ENCODE measurements at places on chromosomes 3 and 15.

DNA sequence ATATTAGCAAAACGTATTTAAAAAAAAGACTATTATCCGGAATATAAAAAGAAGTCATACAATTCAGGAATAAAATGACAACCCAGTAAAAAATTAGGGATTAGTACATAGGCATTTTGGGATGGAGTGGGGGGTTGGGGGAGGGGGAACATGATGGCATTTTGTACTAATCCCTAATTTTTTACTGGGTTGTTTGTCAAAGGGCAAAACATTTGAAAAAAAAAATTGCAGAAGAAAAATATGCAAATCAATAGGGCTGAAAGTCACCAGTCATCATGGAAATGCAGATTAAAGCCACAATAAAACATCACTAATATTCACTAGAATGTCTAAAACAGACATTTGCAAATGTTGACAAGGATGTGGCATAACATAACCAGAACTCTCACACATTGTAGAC lies 82.5 kb downstream of the RPL22L1 start:
- H3K27me3 ChIP-seq, result no peaks in the 10 kb centered on the region
- no peak for DNase-seq
- H3K4me3 ChIP-seq, result no peak overlapping the region
- no peak overlapping the region for H3K27ac ChIP-seq
- H3K36me3 ChIP-seq, result no peaks in the 10 kb centered on the region

DNA sequence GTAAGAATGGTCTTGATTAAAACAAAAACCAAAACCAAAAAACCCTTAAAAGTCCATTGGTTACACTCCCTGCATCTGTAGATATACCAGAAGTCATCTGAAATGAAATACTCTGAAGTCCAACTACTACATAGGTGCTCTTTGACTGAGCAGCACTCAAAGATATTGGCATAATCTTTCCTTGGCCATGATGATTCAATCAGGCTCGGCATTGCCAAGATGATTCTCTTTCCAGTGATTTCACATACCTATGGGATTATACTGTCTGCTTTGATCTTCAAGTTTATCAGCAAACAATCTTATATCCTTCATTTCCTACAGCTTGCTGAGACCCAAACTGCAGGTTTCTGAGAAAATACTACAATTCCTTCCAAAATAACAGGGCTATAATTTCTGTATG lies 35.9 kb upstream of the DIPK2A start:
- no peaks in the 10 kb centered on the region for H3K4me1 ChIP-seq
- H3K27ac ChIP-seq, result no peak overlapping the region
- DNase-seq, result no peak

DNA sequence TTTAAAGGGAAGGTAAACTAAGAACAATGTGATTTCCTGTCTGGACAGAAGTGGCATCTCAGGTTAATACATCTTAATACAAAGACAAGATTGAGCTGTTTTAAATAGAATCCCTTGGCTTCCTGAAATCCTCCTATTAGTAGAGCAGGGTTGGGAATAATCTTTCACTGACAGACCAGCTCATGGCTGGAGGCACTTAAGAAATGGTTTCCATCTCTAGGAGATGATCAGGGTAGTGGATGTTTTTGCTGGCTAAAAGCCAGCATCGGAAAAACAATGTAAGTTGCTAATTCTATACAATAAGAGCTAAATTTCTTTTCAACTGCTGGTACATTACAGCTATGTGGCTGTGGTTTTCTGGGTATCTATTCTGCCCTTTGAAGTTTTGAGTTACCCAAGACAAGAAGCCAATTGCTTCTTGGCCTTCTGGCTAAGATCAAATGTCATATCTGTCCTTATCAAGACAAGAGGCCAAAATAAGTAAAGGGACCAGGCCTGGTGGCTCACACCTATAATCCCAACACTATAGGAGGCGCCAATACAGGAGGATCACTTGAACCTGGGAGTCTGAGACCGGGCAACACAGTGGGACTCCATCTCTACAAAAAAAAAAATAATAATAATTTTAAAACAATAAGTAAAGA lies 49.6 kb downstream of the SHQ1 start:
- no peaks in the 10 kb centered on the region for H3K36me3 ChIP-seq
- H3K4me1 ChIP-seq, result peaks cover 5% of the 10 kb centered on the region
- no peak overlapping the region for H3K27ac ChIP-seq

DNA sequence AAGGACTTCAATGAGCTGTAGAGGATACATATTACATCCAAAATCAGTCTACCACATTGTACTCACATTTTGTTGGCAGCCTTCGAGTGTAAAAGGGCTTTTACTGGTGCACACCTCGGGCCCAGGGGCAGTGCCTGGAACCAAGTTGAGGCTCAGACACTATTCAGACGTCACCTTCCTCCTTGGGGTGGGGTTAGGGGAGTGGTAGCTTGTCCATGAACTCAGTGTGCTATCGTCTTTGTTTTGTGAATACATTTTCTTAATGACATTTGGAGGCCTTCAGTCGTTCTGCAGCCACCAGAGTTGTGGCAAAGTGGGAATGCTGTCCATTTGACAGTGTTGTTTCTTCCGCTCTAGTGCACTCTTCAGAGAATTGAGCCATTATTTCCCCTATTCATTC lies 114.2 kb downstream of the PGPEP1L start:
- no peak overlapping the region for H3K27ac ChIP-seq
- no peak overlapping the region for H3K4me3 ChIP-seq
- 0 out of 2 replicates have a peak, but pooled peaks cover 1% of the 10 kb centered on the region for H3K4me1 ChIP-seq

- no peak overlapping the region for H3K27ac ChIP-seq
- H3K27me3 ChIP-seq, result no peaks in the 10 kb centered on the region
- H3K36me3 ChIP-seq, result no peaks in the 10 kb centered on the region
- no peaks in the 10 kb centered on the region for H3K4me1 ChIP-seq
- DNase-seq, result no peak
These were observed 241.6 kb upstream of the COL8A1 start for GRCh38 chr3:99396651-99397275.

- H3K4me1 ChIP-seq, result peaks cover 5% of the 10 kb centered on the region
- DNase-seq, result no peak
- H3K27ac ChIP-seq, result no peak overlapping the region
- H3K27me3 ChIP-seq, result no peaks in the 10 kb centered on the region
- no peaks in the 10 kb centered on the region for H3K36me3 ChIP-seq
These were observed 257.1 kb downstream of the UACA start for GRCh38 chr15:70505936-70506912.

DNA sequence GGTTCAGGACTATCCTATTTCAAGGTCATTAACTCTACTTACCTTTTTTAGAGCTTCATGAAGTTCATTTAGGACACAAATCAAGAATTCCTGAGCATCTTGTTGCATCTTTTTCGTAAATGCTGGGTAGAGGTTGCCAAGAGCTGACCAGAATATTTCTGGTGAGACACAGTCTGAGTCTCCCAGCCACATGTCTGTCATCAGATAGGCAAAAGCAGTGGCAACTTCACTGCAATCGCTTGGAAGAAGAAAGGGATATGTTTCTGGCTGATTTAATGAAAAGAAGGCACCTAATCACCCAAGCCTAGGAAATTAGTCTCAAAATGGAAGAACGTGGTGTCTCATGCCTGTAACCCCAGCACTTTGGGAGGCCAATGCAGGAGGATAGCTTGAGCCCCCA lies 2.9 kb downstream of the USP50 start:
- H3K27ac ChIP-seq, result no peak overlapping the region
- no peak overlapping the region for H3K4me3 ChIP-seq
- no peaks in the 10 kb centered on the region for H3K36me3 ChIP-seq
- no peaks in the 10 kb centered on the region for H3K27me3 ChIP-seq
- peaks cover 2% of the 10 kb centered on the region for H3K4me1 ChIP-seq

DNA sequence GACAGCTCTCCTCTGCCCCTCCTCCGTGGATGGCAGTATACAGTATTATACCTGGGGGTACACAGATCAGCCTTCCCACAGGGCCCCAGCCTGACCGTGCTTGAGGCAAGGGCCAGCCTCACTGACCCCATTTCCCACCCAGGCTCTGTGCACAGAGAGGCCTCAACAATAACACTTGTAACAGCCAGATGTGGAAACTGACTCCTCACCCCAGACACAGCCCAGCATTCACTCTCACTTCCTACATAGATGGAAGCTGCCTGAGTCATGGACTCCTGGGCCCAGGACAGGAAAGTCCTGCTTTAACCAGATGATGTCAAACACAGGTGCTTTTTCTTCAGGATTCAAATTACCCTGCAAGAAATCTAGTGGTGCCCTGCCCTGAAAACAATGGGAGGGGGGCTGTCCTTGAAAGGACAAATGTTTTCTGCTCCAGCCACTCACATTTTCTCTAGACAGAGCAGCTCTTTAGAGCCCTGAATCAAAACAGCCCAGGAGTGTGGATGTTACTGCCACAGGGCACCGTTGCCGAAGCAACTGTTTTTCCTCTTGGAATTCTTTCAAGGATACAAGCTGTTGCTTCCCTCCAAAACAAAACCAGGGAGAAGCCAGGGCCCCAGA lies 16.4 kb downstream of the CCDC12 start:
- no peak overlapping the region for H3K4me3 ChIP-seq
- no peaks in the 10 kb centered on the region for H3K27me3 ChIP-seq
- no peaks in the 10 kb centered on the region for H3K36me3 ChIP-seq
- H3K27ac ChIP-seq, result no peak overlapping the region
- no peak for DNase-seq

GRCh38 chr3:63351159-63352007 lies 73.3 kb downstream of the SYNPR start:
- no peak for DNase-seq
- H3K4me3 ChIP-seq, result no peak overlapping the region
- no peaks in the 10 kb centered on the region for H3K36me3 ChIP-seq
- no peaks in the 10 kb centered on the region for H3K27me3 ChIP-seq
- no peaks in the 10 kb centered on the region for H3K4me1 ChIP-seq

DNA sequence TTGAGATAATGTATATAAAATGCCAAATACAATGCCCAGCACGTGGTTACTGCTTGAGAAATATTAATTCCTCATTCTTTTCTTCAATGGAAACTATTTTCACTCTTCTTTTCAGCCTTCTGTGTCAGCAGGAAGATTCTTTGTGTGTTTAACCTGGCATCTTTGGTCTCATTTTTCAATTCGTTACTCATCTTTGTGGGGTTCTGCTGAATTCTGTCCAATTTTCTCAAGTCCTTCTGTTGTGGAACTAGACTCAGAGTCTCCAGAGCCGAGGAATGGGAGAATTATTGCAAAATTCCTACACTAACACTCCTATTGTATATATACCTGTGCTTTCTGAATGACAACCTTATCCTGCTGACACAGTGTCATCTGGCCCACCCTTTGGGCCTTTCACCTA lies 96.8 kb upstream of the RGMA start:
- H3K27me3 ChIP-seq, result no peaks in the 10 kb centered on the region
- no peak for DNase-seq
- no peaks in the 10 kb centered on the region for H3K36me3 ChIP-seq
- no peak overlapping the region for H3K4me3 ChIP-seq
- H3K4me1 ChIP-seq, result peaks cover 3% of the 10 kb centered on the region
- H3K27ac ChIP-seq, result no peak overlapping the region

- H3K27me3 ChIP-seq, result no peaks in the 10 kb centered on the region
- no peak overlapping the region for H3K27ac ChIP-seq
- no peaks in the 10 kb centered on the region for H3K36me3 ChIP-seq
- H3K4me3 ChIP-seq, result no peak overlapping the region
These were observed 5.7 kb upstream of the KLHL24 start for GRCh38 chr3:183629546-183630301.

- no peak for DNase-seq
- H3K4me3 ChIP-seq, result peak overlapping the region; percentile 99
- peaks cover 5% of the 10 kb centered on the region for H3K36me3 ChIP-seq
- H3K27ac ChIP-seq, result no peak overlapping the region
- no peaks in the 10 kb centered on the region for H3K4me1 ChIP-seq
These were observed 1.0 kb downstream of the CGGBP1 start for GRCh38 chr3:88057630-88058305.

GRCh38 chr3:14234251-14235002 lies 55.8 kb downstream of the LSM3 start:
- no peak overlapping the region for H3K4me3 ChIP-seq
- no peaks in the 10 kb centered on the region for H3K27me3 ChIP-seq
- no peak for DNase-seq
- H3K27ac ChIP-seq, result no peak overlapping the region

- no peaks in the 10 kb centered on the region for H3K27me3 ChIP-seq
- no peak overlapping the region for H3K4me3 ChIP-seq
- H3K27ac ChIP-seq, result no peak overlapping the region
- peaks cover 3% of the 10 kb centered on the region for H3K4me1 ChIP-seq
- peaks cover 5% of the 10 kb centered on the region for H3K36me3 ChIP-seq
- no peak for DNase-seq
These were observed 25.5 kb downstream of the SLC12A8 start for GRCh38 chr3:125186800-125187598.

GRCh38 chr15:68829068-68829467 lies 8.4 kb upstream of the ANP32A start:
- no peak overlapping the region for H3K27ac ChIP-seq
- H3K4me1 ChIP-seq, result no peaks in the 10 kb centered on the region
- DNase-seq, result no peak
- H3K4me3 ChIP-seq, result no peak overlapping the region

Measured in iPS DF 6.9 (cell line).